Jurkat, Clone E6-1 (cell line): ENCODE measurements at places on chromosomes 5 and 9.

DNA sequence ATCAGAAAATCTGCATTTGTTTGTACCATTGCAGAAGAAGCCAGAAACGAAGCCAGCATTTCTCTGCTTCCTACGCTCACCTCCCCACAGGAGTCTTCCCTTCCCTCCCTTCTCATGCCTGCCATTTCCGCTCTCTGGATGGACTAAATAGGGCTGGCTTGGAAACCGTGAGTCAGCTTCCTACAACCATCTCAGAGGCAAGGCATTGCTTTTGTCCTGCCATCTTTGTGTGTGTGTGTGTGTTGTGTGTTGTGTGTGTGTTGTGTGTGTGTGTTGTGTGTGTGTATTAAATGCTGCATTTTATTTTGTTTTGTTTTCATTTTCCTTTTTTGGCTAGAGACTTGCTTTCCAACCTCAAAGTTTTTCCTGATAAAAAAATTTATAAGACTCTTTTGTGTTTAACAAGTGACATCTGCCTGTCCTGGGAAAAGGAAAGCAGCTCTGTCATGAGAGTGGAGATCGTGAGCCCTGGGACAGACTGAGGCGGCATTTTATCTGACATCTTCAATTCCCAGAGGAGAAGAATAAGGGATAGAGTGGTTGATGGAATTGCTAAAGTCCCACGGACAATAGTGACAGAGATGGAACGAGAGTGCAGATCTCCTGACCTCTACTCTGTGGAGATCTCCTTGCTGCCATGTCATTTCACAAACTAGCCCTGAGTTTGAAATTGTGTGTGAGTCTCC is 7.5 kb upstream of the EGFLAM start:
- DNase-seq, result no peak

- DNase-seq, result no peak
These were observed 85.3 kb downstream of the SLC38A9 start for GRCh38 chr5:55626790-55627189.

GRCh38 chr5:180438785-180439780 is 55.1 kb upstream of the CNOT6 start:
- DNase-seq, result no peak

DNA sequence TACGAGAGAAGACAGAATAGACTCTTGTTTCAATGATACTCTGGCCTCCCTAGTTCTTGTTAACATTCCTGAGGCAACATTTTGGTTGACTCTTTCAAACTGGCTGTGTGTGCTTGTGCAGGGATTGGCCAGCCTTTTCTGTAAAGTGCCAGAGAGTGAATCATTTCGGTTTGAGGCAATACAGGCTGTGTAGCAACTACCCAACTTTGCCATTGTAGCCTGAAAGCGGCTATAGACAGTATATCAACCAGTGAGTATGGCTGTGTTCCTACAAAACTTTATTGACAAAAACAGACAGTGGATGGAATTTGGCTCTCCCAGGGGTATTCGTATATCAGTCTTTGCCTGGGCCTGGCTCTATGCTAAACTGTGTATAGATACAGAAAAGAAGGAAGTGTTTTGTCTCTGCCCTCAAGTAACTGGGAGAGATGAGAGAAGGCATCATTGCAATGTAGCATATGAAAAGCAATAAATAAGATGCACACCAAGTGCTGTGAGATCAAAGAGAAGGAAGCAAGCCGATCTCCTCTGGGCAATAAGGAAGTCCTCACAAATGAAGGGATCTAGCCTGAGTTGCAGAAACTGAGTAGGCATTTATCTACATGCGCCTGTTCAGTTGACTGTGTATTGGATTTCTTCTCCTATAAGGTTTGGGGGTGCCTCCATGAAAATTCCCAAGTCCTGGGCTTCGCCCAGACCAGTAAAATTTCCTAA is 568.0 kb upstream of the KLF4 start:
- no peak for DNase-seq

DNA sequence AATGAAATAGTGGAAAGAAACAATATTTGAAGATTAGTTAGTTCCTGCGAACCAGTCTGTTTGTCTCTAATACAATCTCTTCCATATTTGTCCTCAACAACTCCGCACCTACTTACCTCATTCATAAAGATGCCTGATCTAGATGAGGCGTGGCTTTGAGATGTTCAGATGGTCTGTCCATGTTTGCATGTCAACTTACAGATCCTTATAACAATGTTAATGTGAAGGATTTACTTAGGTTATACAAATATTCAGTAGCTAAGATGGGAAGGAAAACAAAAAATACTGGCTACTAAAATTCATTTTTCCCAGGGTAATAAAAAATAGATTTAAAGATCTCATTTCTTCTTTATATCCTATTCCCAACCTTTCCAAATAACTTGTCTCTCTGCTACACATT is 8.3 kb downstream of the CDC14B start:
- DNase-seq, result no peak

GRCh38 chr9:104069288-104069687 is 24.8 kb upstream of the SMC2 start:
- no peak for DNase-seq

DNA sequence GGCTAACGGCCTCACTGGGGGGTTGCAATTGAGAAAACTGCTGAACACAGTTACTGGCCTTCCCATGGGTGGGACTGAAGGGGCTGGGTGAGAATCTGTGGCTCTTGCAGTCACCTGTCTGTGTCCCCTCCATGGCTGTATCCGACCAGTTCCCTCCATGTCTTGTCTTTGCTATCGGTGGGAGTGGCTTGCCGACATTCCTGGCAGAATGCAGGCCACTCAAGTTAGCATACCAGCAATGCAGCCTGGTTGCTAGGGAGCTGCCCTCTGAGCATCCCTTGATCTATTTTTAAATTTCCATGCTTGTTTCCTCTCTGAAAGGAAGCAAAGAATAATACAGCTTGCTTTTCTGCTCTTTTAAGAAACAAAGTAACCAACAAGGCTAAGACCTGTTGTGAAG is 1509.7 kb upstream of the WWC1 start:
- DNase-seq, result no peak

GRCh38 chr5:21219251-21219650 is 1231.3 kb upstream of the CDH18 start:
- no peak for DNase-seq

DNA sequence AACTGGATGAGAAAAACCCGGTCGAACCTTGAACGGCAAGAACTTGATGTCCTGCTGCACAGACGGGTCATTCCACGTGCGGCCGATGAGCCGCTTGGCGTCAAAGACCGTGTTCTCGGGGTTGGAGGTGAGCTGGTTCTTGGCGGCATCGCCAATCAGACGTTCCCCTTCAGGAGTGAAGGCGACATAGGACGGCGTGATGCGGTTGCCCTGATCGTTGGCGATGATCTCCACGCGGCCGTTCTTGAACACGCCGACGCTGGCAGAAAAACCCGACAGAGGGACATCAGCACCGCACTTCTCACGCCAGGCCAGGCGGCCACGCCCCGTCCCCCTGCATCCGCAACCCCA is 519 bp downstream of the HSPA5 start:
- DNase-seq, result no peak

GRCh38 chr9:78963911-78964310 is 607.9 kb upstream of the TLE4 start:
- DNase-seq, result no peak

GRCh38 chr9:2610985-2611384 is 10.6 kb upstream of the VLDLR start:
- no peak for DNase-seq

GRCh38 chr5:62127098-62127736 is 178.8 kb upstream of the KIF2A start:
- no peak for DNase-seq

GRCh38 chr5:82331557-82331956 is 53.4 kb upstream of the RPS23 start:
- DNase-seq, result no peak

- no peak for DNase-seq
These were observed 41.8 kb downstream of the KLHL3 start for GRCh38 chr5:137693951-137694721.

DNA sequence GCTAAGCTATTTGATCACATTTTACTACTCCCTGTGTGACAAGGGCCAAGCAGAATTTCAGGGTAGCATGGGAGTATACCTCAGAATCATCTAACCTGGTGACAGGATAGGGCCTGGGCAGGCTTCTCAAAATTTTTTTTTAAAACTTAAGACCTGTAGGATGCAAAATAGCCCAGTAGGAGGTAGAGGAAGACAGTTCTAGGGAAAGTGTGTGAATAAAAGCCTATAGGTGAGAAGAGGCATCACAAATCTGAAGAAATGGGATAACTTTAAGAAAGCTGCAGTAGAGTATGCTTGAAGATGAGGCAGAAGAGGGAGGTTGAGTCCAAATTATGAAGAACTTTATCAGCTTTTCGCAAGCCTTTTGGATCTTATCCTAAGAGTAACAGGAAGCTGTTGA is 32.3 kb downstream of the CNTRL start:
- peak; percentile 59 for DNase-seq

- DNase-seq, result no peak
These were observed at the start of gene SVEP1 for GRCh38 chr9:110579034-110579861. Gene SVEP1, minus strand, starts transcription at chr9:110579741. Its CDS starts 198 bp downstream, at chr9:110579543.

GRCh38 chr5:77777281-77777892 is 1.2 kb upstream of the TBCA start:
- DNase-seq, result no peak

- no peak for DNase-seq
These were observed 126.7 kb downstream of the COL23A1 start for GRCh38 chr5:178463321-178464155.

GRCh38 chr5:36569491-36569890 is 36.9 kb upstream of the SLC1A3 start:
- no peak for DNase-seq

DNA sequence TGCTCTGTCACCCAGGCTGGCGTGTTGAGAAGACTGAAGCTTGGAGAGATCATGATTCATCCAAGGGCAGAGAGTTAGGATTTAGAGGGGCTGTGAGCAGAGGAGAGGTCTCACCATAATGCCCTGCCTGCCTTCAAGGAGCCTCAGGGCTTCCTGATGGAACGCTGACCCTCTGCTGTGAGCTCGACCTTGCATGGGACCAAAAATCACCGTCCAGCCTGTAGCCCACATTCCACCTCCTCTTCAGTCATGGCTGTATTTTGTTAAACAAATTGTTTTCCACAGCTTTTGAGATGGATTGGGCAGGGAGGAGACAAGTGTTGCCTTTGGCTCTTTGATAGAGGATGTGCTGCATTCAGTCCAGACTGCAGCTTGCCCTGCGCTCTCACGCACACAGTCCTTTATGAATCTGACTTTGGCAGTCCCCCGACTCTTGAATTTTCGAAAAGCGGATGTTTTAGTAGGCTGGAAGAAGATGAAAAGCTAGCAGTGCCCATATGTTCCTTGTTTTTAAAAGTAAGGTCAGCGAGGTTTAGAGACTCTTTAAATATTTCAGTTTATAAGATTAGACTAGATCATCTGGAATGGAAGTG is 79.5 kb downstream of the MVB12B start:
- no peak for DNase-seq

DNA sequence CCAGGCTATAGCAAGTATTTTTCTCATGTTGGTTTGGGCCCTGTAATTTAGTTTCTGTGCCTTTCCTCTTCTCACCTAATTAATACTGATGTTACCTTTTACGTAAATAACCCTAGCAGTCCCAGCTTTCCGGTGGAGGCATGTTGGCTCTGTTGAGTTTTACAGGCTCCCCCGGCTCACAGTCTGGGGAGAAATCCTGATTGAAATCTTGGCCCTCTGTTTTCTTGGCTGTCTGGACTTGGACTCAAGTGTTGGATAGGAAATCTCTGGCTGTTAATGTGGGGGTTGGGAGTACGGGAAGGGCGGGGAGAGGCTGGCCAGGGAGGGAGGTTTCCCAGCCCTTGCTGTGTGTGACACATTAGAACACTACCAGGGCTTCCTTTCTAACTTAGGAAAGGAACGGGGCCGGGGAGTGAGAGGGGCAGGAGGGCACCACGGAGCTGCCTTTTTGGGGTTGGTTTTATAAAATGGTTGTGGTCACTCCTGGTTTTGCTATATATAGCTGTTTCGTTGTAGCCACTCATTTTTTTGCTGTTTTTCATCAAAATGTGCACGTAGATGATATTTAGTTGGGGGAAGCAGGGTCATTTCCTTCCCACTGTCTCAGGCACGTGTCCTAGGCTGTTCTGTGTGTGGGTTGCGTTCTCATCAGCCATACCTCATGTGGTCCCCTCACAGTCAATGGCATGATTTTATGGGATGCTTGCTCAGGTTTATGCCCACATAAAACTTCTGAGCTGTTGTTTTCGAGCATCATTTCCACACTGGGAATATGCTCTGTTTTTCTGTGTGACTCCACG is 11.0 kb downstream of the TRIO start:
- no peak for DNase-seq

GRCh38 chr5:143738417-143739401 is 73.3 kb upstream of the HMHB1 start:
- no peak for DNase-seq

- DNase-seq, result no peak
These were observed 280.2 kb downstream of the CDH12 start for GRCh38 chr5:22572941-22573340.

DNA sequence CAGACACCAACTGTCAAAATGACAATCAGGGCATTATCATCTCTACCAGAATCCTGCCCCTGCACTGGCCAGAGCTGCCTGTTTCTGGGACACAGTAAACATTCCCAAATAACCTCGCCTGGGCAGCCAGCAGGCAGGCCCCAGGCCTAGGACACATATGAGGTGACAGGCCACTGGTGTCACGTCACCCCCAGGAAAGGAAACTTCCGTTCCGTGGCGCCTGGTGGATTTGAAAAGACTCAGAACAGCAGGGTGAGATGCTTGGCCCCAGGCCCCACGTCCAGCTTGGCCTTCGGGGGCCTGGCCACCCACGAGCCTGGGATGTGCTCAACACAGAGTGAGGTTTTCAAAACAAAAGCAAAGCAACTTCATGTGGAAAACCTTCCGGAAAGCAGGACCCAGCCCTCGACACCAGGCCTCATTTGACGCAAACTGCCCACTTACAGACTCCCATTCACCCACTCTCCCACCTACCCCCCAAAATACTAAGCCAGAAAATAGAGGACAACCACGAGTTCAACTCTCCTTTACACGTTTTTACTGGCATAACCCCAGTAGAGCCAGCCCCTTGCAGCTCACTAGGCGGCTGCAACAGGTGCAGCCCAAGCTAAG is 1.2 kb downstream of the SEMA4D start:
- DNase-seq, result no peak

DNA sequence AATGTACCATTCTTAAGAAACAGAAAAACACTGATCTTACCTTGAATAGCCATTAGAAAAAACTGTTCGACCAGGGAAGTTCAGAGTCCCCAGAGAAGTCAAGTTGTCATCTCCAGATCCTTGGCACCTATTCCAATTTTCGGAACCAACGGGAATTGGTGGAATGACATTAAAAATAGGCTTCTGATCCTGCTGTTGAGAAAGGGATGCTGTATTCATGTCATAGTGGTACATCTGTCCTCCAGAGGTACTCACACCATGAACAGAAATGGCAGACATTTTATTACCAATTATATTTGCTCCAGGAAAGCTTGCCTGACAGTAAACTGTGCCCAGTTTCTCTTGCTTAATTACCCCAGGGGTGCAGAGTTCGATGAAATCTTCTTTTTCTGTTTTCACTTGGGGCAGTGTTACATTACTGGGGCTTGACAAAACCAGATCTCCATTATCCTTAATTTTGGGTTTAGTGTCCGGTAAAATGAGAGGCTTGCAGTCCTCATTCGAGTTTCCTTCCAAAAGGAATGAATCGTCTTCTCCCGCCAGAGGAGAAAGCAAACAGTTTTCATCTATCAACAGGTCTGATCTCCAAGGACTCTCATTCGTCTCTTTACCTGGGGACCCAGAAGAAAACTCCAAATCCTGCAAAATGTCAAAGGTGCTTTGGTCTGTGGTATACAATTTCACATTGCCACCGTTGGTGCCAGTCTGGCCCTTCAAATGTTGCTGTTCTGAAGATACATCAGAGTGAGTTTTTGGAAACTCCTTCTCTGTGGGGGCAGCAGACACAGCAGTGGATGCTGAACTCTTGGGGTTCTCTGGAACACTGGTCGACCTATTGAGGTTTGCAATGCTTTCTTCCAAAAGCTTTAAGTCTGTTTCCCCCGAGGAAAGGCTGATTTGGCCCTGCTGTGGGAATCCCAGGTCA is 3.6 kb downstream of the NR3C1 start:
- no peak for DNase-seq
